Stimulated activated CD4-positive, alpha-beta T cell treated with anti-CD3 and anti-CD28 coated beads, Interleukin-4, amount 100 ng/mL, for 48 hours (primary cell): ENCODE measurements at places on chromosomes 13 and 19.

DNA sequence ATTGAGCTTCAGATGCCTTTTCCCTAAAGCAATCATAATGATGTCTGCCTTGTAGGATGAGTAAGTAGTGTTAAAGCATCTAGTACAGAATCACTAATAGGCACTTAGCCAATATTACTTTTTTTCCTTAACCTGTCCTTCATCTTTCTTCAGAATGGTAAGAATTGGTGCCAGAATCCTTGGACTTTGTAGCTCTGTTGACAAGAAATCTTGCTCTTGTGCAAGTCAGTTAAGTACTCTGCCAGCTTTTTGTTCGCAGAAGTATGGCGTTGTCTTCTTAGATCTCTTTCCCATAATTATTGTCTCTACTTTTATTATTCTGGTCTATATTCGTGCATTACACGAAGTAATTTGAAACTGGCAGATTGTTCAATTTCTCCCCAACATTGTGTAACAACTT is 554.5 kb downstream of the PCDH9 start:
- no peak for DNase-seq

- no peak for DNase-seq
These were observed 249.4 kb downstream of the SLITRK6 start for GRCh38 chr13:85549819-85550218.

DNA sequence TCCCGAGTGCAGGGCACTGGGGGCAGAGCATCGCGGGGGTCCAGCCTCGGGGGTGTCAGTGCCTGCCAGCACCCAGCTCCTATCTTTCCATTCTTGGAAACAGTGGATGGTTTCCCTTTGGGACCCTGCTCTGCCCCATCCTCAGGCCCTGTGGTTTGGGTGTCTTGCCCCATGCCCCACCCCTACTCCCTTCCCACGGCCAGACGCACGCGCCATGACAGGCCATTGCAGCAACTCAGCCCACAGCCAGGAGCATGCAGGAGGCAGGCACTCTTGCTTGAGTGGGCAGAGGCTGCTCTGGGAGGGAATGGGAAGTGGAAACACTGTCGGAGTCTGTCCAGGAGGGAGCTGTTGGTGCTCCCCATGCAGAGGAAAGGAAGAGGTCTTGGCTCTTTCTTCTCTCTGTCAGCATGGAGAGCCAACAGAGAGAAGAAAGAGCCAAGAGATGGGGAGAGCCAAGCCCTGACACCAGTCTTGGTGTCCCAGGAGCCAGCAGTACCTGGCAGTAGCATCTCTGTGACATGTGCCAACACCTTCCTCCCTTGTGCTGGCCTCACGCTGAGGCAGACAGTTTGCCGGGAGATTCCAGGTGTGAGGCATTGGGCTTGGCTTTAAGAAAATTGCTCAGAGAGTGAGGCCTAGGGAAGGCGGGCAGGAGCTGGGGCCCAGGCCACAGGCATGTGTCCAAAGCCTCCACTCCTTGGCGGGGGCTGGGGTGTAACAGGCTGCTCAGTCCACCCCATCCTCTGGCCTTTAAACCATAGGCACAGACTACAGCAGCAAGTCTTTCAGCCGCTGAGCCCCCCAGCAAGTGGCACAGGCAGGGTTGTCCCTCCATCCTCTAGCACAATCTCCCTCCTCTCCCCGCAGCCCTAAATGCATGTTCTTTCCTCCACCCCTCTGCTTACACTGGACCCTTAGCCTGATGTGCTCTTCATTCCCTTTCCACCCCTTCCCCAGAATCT is 86.7 kb upstream of the UQCRFS1 start:
- DNase-seq: no peak

GRCh38 chr13:112733661-112734379 is 44.0 kb downstream of the ATP11A start:
- DNase-seq: no peak

- no peak for DNase-seq
These were observed 77.9 kb downstream of the ZNF536 start for GRCh38 chr19:30450100-30450499.

GRCh38 chr19:12841094-12841493 is 2.8 kb downstream of the MAST1 start:
- no peak for DNase-seq

DNA sequence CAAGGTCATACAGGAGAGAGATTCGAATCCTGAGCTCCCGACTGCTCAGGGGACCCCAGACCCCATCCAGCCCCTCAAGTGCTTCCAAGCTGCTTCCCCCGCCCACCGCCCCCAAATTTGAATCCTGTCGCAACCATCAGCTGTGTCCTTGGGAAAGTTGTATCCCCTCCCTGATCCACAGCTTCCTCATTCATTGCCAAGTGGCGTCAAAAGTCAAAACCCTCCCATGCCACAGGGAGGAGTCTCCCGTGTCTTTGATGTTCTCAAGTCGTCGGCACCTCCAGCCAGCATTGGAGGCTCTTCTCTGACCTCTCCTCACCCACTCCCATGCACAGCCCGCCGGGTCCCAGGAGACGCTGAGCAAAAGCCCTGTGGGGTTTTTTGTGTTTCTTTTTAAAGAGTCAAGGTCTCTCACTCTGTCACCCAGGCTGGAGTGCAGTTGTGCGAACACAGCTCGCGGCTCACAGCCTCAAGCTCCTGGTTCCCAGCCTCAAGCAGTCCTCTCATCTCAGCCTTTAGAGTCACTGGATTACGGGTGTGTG is 2.8 kb upstream of the IFI30 start:
- no peak for DNase-seq

GRCh38 chr13:49679246-49679645 is 12.0 kb downstream of the EBPL start:
- DNase-seq: no peak

DNA sequence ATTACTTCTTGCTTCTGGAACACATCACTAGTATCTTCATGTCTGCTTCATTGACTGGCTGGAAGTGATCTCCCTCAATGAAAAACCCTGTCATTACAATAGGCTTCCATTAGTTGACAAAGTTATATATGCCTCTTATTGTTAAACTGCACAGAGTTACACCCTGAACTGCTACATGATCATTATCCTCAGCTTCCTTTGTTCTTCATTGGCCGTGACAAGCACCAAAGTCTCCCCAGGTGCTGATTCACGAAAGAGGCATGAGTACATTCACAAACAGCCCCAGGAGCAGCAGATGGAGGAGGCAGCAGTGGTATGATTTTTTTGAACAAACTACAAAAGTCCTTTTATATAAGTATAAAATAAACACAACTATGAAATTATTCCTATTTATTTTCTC is 51.4 kb downstream of the VWA8 start:
- DNase-seq: no peak

- DNase-seq: no peak
These were observed 6.3 kb upstream of the KCTD12 start for GRCh38 chr13:76892488-76892887.

- no peak for DNase-seq
These were observed 458.9 kb downstream of the SLITRK1 start for GRCh38 chr13:83423381-83423780.

- DNase-seq: no peak
These were observed 5.4 kb upstream of the CAMSAP3 start for GRCh38 chr19:7590256-7590655.

GRCh38 chr13:24693862-24694471 is 13.8 kb downstream of the ATP12A start:
- DNase-seq: no peak

DNA sequence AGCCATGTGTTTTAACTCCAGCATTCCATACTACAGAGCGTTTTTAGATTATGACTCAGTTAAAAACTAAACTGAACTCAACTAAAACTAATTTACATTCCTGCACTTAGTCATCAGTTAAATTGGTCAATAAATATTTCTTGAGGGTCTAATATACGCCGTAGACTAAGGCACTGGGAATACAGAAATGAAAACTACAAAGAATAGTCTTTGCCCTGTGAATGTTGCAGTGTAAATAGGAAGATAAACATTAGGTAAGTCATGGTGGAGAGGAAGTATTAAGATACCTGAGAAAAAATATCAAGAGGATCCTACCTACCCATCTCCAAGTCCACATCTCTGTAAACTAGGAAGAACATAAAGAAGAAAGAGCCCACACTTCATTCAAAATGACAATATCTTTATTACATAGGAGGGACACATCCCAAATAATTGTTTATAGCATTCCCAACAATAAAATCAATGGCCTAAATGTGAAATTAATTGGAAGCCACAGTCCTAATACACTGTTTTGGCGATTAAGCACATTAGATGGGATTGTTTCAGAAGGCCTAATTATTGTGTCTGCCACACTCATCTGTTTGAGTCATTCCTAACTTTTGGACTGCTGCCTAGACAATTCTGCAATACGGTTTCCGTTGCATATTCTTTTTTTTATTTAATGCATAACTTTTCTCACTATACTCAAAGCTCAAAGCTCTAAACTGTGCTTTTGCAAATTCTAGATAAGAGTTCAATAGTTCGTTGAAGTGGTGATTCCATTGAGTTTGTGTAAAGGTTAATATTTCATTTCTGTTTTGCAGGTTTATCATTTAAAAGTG is 52.9 kb downstream of the MBNL2 start:
- no peak for DNase-seq

DNA sequence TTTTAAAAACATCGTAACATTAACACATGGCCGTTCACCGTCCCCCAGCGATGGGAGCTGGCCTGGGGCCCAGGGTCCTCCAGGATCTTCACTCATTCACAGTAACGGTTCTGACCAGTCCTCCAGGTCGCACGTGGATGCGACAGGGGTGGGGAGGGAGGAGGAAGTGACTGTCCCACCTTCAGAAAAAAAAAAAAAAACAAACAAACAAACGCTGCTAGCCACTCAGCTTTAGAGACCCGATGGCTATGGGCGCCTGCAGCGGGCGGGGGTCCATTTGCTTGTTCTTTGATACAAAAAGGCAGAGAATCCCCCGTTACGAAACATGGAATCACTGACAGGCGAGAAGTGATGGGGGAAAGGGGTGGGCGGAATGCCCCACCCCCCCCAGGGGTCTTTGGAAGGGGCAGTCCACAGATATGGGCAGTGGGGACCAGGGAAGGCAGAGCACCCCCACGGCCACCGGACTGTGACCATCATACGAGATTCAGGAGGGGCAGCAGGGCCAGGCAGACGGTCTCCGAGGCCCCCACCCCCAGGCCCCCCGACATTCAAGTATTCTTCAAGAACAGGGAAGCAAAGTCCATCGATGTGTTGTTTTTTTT is 13.3 kb downstream of the MKNK2 start:
- DNase-seq: no peak

DNA sequence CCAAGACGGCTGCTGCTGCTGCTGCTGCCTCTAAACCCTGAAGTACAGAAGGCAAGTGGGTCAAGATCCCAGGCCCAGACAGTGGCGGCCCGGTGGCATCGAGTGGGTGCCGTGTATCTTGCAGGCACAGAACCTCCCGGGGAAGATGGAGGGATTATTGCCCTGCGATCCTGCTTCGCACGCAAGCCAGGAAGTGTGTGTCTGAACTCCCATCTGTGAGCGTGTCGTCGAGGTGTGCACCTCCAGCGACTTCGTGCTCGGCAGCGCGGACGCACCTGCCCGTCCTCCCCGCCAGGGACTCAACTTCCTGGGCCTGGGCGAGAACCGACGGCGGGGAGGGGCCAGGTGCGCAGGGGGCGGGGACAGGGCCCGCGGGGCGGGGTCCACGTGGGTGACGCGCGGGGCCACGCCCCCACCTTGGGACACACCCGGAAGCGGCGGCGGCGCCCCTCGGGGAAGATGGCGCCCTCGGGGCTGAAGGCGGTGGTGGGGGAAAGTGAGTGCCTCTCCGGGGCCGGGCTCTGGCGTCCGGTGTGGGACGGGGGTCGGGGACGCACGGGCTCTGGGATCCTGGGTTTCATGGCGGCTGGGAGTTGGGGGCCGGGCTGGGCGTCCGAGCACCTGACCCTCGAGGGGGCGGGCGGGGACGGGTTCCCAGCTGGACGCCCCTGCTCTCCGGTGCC is at the start of gene STXBP2:
STXBP2 (plus strand) TSS at position 420 of the 683 bp plus-strand sequence; CDS start at position 460, 40 bp downstream.
- peak; percentile 94 for DNase-seq
